Lower lobe of right lung (tissue), 2 donors: ENCODE measurements at places on chromosomes 12 and 14.

DNA sequence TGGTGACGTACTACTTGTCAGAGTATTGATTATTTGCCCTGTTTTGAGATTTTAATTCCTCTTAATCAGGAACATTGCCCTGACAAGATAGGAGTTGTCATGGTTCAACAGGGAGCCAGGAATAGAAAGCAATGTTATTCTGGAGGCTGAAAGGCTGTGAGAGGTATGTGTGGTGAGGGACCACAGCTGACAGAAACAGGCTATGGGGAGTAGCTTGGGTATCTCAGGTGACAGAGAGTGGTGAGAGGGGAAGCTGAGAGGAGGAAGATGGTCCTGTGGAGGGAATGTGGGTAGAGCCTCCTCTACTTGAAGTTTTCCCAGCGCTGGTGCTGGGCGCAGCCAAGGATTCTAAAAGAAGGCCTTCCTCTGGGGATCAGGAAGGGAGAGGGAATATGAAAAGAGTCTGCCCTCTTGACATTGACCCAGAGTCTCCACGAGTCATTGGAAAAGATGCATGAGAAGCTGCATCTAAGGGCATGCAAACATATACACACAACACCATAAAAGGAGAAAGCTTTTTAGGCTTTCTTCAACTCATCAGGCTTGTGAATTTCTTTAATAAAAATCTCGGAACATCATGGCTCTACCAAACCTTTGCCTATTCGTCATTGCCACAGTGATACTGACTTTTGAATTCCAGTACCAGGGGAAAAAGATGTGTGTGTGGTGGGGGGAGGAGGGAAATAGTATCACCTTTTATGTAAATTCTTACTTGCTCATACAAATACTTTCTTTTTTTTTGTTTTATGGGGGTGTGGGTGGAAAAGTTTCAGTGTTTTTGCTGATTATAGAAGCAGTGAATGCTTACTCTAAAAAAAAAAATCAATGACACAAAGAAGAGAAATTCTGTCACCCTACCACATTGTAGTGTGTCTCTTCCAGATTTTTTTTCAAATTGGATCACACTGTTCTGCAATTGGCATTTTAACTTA lies 39.9 kb upstream of the DHRS7 start:
- DNase-seq: no peak

DNA sequence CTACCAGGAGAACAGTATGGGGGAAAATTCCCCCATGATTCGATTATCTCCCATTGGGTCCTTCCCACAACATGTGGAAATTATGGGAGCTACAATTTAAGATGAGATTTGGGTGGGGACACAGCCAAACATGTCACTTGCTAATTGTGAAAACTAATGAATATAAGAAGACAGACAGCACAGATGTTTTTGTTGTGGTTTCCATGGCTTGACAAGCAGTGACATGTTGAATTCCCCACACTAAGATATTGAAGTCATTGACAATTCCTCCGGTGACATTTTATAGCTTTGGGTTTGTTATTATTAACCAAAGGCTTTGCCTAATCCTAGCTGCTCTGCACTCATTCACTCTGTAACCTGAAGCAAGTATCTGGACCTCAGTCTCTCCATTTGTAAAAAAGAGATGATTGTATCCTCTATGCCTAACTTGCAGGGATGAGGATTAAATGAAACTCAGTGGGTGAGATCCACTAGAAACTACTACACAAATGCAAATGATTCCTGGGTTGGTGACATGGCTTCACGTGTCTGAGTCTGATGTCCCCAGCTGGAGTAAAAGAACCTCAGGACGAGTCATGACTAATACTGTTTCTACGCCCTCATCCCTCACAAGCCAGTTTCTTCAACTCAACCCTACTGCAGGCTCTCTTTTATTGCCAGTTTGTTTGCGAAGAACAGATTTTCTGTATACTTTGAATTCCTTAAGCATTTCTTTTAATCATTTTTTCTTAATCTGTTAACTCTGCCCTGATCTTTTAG lies 71.6 kb downstream of the ASCL1 start:
- DNase-seq: no peak

- DNase-seq: peak; percentile 62
These were observed 199.5 kb upstream of the CAND1 start for GRCh38 chr12:67069451-67070306.

GRCh38 chr14:95254288-95254687 lies 65.4 kb downstream of the CLMN start:
- no peak for DNase-seq

DNA sequence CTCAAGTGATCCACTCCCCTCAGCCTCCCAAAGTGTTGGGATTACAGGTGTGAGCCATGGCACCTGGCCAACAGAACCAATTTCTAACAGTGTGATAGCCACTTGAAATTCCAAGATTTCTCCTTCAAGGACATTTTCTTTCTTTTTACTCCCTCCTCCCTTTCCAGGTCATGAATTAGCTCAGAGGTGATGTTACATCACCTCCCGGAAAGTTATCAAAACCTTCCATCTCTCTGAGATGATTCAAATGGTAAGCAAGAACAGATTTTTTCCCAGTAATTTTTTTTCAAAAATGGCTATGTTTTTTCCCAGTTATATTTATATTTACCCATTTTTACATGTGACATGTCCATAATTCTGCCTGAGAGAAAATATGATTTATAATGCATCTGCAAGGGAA lies 15.6 kb upstream of the SMAGP start:
- no peak for DNase-seq

GRCh38 chr12:92546259-92546634 lies 156.5 kb upstream of the PLEKHG7 start:
- DNase-seq: no peak

DNA sequence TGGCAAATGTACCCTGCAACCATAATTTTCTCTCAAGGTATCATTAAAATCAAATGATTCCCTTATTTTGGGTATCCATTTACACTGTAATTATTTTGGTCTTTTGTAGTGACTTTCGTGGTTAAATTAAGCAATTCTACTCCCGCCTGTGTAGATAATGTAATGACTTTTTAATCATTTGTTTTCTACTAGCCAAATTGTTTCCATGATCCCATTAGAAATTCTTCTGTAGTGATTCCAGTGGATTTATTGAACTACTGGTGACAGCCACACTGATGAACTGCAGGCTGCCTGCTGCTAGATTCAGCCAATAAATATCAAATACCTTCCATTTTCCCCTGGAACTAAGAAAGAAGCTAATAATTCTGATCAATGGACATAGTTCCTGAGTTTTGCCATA lies 96.0 kb downstream of the WIF1 start:
- no peak for DNase-seq

DNA sequence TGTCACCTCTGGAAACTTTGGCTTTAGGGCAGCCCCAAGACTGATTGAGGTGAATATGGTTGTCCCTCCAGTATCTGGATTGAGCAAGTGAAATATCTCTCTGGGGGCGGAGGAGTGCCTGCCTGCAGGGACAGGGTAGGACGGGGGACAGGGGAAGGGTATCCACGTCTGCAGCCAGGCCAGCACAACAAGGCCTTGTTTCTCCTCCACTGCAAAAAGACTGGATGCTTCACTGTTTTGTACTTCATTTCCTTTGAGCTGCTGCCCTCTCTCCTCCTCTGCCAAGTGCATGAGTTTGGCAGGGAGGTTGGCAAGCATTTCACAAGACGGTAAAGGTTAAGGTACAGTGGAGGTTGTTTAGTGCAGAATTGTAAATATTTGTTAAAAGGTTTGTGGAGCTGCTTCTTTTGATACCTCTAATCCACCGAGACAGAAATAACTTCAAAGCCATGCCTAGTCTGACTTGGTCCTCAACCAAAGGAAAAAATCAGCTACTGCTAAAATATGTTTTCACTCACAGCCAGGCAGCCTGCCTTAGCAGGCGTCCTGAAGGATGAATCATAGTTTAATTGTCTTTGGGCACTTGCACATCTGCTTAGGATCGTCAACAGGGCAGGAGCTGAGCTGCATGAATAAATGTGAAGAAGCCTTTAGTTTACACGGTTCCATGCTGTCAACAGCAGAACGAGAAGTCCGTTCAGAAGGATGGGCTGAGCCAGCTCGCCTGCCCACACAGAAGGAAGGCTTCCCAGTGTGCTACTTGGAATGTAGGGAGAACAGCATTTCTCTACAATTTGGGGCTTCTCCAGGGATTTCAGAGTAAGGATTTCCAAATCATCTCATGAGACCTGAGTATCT lies 269.7 kb downstream of the TTC6 start:
- DNase-seq: no peak

- DNase-seq: no peak
These were observed 57.6 kb downstream of the SPTSSA start for GRCh38 chr14:34404416-34404815.

DNA sequence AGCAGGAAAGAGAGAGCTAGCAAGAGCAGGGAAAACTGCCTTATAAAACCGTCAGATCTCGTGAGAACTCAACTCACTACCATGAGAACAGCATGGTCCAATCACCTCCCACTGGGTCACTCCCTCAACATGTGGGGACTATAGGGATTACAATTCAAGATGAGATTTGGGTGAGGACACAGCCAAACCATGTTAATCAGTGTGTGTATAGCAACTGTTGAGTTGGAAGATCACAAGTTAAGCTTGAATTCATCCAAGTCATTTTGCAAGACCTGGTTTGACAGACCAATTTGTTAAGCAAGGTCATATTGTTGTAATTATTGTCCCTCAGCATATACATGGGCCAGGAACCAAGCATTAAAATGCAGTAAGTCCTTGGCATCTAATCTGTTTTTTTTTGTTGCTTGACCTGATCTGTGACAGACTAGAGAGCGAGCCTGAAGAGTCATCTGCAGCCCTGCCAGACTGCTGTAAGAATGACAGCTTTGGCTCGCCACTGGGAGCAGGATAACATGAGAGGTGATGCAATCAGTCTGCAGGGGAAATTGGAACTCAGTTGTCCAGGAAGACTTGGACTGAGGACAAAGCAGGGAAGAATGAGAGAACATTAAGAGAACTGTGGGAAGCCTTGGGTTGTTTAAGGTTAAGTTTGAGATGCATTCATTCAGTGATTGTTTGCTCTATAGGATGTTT lies 297.6 kb upstream of the SEL1L start:
- no peak for DNase-seq

GRCh38 chr12:63752841-63753240 lies 26.9 kb upstream of the RXYLT1 start:
- no peak for DNase-seq

DNA sequence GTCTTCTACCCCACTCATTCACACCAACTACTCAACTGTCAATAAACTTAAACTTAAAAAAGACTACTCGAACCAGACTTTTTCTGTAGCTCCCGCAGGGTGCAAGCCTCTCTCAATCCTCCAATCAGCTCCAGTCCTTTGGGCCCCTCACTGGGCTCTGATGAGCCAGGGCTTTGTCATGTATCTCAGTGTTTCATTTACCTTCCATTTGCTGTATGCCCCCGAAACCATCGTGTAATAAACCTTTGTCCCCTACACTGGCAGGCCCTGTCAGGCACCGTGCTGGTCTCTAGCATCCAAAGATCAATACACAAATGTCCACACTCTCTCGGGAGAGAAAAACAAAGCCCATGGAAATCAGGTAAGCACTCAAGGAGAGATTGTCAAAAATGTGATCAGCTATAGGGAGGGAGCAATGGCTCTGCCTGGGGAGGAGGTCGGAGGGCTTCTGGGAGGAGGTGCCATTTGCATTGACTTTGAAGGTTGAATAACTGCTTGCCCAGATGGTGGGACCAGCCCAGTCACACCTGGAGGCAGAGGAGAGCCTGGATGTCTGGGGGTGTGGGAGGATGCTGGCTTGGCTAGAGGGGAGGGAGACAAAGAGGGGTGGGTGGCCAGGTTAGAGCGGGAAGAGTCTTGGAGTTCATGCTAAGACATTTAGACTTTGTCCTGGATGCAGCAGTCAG lies 42.1 kb upstream of the DICER1 start:
- no peak for DNase-seq

DNA sequence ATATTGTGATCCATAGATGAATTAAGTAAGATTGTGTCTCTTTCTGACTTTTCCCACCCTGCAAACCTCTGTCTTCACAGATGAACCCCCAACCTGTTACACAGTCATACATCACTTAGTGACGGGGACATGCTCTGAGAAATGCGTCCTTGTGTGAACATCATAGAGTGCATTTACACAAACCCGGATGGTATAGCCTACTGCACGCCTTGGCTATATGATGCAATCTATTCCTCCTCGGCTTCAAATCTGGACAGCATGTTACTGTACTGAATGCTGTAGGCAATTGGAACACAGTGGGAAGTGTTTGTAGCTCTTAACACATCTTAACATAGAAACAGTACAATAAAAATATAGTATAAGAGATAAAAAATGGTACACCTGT lies 7.4 kb upstream of the TESPA1 start:
- DNase-seq: no peak

- no peak for DNase-seq
These were observed 2.4 kb upstream of the HOXC4 start for GRCh38 chr12:54051026-54051842.

- DNase-seq: no peak
These were observed 160.1 kb downstream of the SUDS3 start for GRCh38 chr12:118536306-118536906.

DNA sequence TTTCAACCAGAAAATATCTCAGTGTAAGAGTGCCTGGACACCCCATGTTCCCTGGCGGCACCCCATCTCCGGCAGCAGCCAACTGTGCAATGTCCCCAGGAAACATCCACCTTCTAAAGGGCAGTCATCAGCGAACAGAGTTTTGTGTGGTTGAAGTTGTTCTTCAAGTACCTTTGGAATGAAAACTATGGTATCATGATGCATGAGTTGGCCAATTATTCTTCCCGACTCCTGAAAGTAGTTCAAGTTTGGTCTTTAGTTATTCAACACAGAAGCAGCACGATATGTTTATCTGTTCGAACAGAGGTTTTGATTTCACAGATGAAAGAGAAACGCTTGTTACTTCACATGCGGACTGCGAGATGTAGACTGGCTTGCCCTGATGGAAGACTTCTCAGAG lies 21.1 kb upstream of the TTC7B start:
- no peak for DNase-seq

DNA sequence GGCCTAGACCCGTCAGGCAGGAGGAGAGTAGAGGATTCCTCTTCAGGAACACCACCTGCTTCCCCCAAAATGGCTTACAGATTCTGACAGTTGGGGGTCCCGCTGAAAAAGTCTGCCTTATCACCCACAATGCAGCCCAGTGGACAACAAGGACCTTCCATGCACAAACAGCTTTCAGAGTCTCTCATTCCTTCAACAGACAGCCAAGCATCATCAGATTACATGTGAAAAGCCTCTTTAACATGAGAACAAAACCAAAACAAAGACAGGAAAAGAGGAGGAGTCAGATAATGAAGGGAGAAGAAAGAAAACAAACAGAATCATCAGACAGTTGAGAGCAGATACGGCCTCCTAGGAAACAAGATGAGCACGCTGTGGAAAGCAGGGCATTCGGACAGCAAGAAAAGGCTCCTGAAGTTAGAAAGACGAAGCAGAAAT lies 18.3 kb downstream of the KCTD10 start:
- DNase-seq: no peak

DNA sequence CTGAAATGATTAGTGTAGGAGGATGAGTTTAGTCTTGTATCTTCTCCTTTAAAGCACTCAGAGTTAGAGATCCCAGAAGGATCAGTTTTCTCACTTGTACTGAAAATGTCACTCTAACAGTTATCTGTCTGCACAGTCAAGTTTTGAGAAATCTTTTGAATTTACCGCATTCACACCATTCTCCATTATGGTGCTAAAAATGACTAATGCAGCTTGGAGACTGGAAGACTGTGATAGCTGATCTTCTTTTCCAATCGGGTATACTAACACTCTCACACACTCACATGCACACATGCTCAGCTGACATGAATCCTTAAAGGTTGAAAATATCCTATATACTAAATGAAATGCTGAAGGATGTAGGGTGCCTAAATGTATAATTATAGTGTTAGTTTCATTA lies 65.8 kb downstream of the SLC15A5 start:
- DNase-seq: no peak
